ENCODE measurements at places on chromosomes 16 and 17.
A peak's percentile ranks its signal among the peaks of the same experiment; 100 is the strongest.

- DNase-seq: no peak
These were observed 20.0 kb downstream of the SLC43A2 start for GRCh38 chr17:1608676-1609075.

DNA sequence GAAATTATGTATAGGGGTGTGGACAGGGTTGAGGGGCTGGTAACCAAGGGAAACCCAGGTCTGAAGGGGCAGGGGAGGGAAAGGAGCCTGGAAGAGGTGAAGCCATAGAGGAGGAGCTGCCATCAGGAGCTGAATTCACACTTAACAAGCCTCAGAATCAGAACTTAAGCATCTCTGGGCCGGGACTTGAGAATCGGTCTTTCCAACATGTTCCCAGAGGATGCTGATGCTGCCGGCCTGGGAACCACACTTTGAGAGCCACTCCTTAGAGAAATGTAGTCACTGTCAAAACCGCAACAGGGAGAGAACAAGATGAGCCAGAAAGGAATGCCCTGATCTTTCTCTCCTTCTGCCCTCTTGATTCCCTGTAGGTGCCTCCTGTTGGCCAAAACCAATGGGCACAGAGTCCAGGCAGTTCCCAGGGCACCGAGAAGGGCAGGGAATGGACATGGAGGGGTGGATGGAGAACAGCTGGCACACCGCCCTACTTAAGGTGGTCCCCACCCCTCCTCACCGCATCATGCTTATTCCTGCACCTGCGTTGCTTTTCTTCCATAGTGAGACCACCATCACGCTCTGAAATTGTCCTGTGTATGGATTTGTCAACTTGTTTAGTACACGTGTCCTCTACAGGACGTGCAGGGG is 88.5 kb downstream of the GSG1L start:
- DNase-seq: no peak

GRCh38 chr17:73867056-73867455 is 222.8 kb upstream of the SDK2 start:
- DNase-seq: peak; percentile 87

DNA sequence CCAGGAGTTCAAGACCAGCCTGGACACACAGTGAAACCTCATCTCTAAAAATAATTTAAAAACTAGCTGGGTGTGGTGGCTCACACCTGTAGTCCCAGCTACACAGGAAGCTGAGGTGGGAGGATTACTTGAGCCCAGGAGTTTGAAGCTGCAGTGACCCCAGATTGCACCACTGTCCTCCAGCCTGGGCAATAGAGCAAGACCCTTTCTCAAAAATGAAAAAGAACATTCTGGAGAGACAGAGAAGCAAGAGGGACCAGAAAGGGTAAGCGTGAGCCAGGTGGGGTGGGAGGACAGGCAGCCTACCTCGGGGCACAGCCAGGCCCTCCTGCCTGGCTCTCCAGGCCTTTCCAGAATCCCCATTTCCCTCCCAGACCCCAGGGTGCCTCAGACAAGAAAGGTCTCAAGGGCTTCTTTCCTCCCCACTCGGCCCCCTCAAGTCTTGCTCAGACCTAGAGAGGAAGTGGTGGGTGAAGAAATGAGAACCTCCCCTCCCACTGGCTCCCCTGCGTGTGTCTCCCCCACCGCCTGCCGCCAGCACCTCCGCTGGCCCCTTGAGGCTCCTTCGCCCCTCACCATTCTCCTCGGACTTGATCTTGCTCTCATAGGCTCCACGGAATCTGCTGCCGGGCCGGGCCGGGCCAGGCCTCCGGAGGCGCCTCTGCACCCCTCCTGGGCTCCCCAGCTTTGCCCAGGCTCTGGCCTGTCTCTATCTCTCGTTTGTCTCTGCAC is 503 bp downstream of the C16orf54 start:
- no peak for DNase-seq

GRCh38 chr17:79777894-79778503 is at the start of gene CBX2:
TSS of gene CBX2 (plus strand) at chr17:79778148. CDS start at chr17:79778236, 88 bp downstream.
- DNase-seq: peak; percentile 94

DNA sequence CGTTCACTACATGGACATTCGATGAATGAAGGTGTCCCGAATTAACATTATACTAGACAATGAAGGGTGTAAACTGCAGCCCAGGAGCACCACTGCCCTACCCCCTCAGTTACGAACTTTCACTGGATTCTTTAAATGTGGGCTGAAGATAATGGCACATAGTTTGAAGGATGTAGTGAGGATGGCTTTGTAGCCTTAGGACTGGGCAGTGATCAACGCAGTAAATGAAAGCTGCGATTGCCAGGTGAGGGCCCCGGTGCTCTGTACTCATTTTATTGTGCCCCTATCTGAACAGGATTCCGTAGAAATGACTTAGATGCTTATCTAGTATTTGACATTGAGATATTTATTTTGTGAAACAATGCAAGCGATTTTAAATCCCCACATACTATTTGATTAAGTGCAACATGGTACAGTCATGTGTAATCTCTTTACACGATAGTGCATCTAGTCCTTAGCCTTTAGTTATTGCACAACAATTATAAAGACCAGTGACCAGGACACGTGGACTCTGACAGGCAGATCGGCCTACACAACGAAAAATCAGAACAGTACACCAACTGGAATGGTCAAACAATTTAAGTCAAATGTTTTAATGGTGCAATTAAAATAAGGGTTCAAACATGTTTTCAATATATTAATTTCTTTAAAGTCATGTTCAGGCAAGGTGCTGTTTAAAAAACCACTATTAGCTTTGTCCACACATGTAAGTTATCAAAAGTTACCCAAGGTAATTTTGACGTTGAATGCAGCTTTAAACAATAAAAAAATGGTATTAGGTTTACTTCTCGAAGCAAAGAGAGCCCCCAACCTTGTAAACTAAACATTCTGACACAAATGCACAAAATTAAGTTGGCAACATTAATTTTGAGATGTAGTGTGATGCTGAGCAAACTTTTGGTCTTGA is 17.4 kb upstream of the ERN1 start:
- no peak for DNase-seq

DNA sequence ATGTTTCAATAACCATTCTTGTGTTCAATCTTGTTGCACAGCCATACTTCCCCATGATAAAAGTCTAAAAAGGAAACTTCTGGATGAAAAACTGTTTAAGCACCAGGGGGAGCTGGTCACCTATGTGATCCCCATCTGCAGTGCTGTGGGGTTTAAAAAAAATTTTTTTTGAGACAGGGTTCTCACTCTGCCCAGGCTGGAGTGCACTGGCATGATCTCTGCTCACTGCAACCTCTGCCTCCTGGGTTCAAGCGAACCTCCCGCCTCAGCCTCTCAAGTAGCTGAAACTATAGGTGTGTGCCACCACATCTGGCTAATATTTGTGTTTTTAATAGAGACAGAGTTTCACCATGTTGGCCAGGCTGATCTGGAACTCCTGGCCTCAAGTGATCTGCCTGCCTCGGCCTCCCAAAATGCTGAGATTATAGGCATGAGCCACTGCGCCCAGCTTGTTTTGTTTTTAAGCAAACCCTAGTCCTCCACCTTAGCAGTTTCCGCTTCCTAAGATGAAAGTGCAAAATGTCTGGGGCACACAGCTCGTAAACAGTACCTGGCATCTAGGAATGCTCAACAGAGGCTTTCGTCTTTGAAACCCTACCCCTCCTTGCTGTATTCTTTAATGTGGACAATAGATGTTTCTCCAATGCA is 25.4 kb downstream of the DNAJA2 start:
- DNase-seq: no peak

GRCh38 chr17:33292201-33292980 is 704 bp downstream of the ASIC2 start:
- no peak for DNase-seq

DNA sequence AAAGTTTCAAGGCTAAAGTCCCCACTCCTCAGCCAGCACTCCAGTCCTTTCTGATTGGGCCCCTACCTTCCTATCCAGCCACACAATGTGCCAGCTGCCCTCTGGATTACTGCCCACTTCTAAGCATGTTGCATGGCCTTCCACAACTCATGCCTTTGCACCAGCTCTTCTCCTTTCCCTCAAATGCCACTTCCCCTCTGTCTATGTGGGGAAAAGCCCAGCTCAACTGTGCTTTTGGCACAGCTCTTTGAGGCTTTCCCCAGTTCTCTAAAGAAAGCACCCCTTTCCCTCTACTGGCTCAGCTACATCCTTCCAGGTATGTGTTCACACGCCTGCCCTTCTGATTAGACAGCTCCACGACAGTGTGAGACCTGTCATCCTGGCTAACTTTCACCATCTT is 18.5 kb downstream of the GTF3C1 start:
- no peak for DNase-seq

- DNase-seq: no peak
These were observed 24.9 kb upstream of the CLEC18A start for GRCh38 chr16:69926241-69926640.

GRCh38 chr16:3880623-3881498 is at the start of gene CREBBP:
TSS of gene CREBBP (minus strand) at chr16:3880713. CDS start at chr16:3879916, 797 bp downstream.
- DNase-seq: peak; percentile 65

GRCh38 chr16:50737420-50737959 is 4.4 kb upstream of the CYLD start:
- DNase-seq: no peak
